RPMI7951 (cell line): ENCODE measurements at places on chromosomes 3 and 15. TPM values are rescaled to one million over a fixed set of nuclear protein-coding genes. Genes with fewer than 3 reads are reported as not detected.

Gene AP3B2
- 1.4 and 1.7 TPM in 2 replicates for total RNA-seq

Gene CPB1
- not detected in 2 replicates for total RNA-seq

Gene PP2D1
- not detected in 2 replicates for total RNA-seq

Gene LSM3
- total RNA-seq: 40.7 and 42.8 TPM in 2 replicates

Gene AGBL1
- not detected in 2 replicates for total RNA-seq

Gene SLC4A7
- 29.6 and 32.1 TPM in 2 replicates for total RNA-seq

Gene FAM81A
- total RNA-seq: 2.4 and 4.9 TPM in 2 replicates

DNA sequence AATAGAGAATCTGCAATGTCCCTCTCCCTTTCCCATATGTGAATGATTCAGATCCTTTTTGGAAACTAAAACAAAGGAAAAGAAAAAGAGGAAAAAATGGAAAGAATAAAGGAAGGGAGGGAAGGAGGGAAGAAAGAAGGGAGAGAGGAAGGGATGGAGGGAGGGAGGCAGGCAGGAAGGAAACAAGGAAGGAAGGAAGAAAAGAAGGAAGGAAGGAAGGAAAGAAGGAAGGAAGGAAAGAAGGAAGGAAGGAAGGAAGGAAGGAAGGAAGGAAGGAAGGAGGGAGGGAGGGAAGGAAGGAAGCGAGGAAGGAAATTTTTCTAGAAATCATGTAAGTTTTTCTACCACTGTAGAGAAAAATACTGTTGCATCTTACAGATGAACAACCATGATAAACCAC lies 215.0 kb upstream of the CBLB start:
- no peak for DNase-seq

DNA sequence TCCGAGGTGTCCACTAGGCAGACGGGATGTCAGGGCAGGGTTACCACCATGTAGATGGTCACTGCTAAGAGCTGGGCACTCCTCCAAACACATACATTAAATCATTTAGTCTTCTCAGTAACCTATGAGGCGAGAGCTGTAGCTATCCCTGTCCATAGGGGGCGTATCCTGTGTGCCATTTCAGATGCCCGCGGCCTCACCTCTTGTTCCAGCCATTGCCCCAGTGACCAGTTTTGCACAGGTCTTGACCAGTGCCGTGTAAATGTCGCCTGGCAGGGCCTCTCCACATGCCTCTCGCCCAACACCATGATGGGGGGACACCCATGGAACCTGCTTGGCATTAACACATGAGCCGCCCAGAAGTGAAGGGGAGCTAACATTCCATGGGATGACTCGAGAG lies 20.8 kb upstream of the SRP14 start:
- no peak for DNase-seq

- peak; percentile 81 for DNase-seq
Observed at GRCh38 chr15:63610209-63610841, 13.1 kb downstream of the FBXL22 start.

DNA sequence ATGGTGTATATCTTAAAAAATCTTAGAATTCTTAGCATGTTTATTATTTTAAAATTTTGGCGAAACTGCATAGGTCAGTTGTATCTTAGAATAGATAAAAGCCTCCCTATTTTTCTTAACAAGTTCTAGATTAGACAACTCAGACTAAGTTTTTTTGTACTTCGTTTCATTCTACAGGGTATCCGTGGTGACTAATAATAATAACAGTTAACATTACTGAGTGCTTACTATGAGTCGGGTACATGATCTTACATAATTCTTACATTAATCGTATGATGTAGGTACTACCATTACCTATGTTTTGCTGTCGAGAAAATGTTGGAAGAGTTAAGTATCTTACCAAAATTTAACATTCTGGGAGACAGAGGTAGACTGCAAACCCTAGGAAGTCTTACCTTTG lies 60.7 kb downstream of the UBE2E2 start:
- DNase-seq: no peak

- DNase-seq: peak; percentile 71
Observed at GRCh38 chr3:46196261-46196957, 11.7 kb downstream of the CCR1 start.

- no peak for DNase-seq
Observed at GRCh38 chr3:149662240-149662887, 4.5 kb upstream of the WWTR1 start.

GRCh38 chr3:157789162-157789561 lies 285.9 kb upstream of the VEPH1 start:
- peak; percentile 29 for DNase-seq

DNA sequence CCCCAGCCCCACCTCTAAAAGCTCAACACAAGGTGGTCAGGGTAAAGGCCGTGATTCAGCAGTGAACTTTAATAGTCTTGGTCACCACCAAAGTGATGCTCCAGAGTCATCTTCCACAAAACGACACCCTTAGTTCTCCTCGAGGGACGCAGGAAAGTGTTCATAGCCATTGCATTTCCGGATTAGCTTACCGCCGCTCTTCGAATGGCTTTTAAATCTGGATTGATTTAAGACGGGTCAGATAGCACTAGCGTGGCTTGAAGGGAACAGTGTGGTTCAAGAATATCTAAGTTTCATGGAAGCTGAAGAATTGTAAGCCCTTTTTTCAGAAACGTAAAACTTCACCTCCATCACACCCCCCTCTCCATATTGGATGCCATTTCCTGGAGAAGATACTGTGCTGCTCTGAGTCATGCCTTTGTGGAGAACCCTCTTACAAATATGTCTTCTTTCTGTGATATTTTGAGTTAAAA lies 829 bp downstream of the RNF7 start:
- peak; percentile 46 for DNase-seq

DNA sequence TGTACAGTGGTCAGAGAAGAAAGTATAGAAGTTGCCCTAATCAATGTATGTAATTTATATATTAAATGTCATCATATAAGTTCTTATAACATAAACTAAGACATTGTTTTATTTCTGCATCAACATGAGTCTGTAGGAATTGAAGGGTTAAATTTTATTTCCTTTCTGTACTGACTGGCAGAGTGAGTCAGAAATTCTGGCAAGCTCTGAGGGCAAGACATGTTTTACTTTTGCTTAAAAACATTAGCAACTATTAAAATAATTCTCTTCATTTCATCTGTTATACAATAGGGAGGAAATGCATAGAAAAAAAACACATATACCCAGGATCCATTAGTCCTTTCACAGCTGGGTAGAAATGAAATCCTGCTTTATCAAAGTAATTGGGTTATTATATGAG lies 171.4 kb upstream of the ALCAM start:
- no peak for DNase-seq

- DNase-seq: no peak
Observed at GRCh38 chr3:106067711-106068110, 198.9 kb upstream of the CBLB start.

GRCh38 chr3:73080216-73080966 lies 18.9 kb downstream of the EBLN2 start:
- no peak for DNase-seq
